Activated T-cell treated with anti-CD3 and anti-CD28 coated beads, Interleukin-2, amount 50 U/mL, for 72 hours (primary cell): ENCODE measurements at places on chromosomes 16 and 17.

DNA sequence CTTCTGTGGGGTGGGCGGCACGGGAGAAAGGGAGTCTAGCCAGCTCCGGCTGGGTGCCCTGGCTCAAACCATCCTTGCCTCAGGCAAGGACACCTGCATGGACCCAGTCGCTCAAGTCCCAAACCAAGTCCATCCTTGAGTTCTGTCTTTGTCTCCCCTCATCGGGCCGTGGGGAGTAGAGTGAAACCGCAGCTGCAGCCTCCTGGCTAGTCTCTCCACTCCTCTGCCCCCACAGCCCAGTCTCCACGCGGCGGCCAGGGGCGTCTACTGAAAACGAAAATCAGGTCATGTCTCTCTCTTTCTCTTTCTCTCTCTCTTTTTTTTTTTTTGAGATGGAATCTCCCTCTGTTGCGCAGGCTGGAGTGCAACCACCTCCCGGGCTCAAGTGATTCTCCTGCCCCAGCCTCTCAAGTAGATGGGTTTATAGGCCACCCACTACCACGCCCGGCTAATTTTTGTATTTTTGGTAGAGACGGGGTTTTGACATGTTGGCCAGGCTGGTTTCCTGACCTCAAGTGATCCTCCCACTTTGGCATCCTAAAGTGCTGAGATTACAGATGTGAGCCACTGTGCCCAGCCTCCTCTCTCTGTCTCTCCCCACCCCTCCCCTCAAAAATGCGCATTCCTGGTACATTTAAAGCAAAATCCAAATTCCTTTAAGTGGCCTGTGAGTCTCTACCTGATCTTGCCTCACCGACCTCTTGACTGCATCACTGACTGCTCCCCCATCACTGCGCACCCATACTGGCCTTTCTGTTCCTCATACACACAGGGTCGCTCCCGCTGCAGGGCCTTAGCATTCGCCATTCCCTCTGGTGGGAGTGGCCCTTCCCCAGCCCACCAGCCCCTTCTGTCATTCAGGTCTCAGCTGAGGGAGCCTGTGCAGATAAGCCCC, 17.7 kb upstream of the RMI2 start:
- peak; percentile 51 for DNase-seq

- DNase-seq: no peak
Observed at GRCh38 chr17:19243838-19244237, 6.7 kb downstream of the EPN2 start.

DNA sequence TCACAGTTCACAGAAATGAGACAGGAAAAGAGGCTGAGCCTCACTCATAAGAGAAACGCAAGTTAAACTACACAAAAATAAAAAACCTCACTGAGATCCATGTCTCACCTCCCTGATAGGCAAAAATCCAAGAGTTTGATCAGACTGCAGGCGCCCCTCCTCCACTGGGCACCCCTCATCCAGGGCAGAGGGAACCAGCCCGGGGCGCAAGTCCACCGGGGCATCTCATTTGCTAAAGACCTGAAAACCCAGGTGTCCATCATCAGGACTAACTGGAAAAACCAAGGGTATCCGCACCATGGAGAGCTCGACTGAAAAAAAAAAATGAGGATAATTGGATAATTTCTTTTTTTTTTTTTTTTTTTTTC, 2.6 kb downstream of the HBZ start:
- DNase-seq: no peak

DNA sequence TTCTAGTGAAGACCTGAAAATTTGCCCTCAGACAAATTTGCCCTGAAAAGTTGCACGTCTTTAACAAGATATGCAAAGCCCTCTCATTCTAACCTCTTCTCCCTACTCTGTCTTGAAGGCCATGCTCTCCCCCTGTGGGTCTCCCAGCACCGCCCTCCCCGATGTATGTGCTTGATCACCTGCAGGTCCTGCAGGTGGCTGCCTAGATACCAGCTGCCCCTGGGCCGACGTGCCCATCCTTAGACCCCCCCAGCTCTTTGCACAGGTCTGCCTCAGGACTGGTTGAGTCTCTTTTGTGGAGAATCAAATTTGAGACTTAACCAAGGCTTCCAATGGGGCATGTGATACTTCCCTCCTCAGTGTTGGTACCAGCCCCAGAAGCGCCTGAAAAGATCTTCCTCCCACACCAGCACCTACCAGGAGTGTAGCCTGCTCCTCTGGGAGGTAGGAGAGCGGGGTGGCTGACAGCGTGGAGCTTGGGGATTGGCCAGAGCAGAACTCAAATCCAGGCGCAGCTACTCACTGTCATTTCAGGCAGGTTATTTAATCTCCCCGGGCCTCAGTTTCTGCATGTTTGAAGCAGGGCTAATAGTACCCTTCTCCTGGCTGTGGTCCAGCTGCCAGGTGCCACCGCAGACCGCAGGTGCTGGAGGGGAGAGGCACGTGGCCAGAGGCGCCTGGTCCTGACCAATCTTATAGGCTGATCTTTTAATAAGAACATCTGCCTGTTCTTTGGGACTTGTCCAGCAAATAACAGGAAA, 4.5 kb upstream of the MRPL38 start:
- no peak for DNase-seq

DNA sequence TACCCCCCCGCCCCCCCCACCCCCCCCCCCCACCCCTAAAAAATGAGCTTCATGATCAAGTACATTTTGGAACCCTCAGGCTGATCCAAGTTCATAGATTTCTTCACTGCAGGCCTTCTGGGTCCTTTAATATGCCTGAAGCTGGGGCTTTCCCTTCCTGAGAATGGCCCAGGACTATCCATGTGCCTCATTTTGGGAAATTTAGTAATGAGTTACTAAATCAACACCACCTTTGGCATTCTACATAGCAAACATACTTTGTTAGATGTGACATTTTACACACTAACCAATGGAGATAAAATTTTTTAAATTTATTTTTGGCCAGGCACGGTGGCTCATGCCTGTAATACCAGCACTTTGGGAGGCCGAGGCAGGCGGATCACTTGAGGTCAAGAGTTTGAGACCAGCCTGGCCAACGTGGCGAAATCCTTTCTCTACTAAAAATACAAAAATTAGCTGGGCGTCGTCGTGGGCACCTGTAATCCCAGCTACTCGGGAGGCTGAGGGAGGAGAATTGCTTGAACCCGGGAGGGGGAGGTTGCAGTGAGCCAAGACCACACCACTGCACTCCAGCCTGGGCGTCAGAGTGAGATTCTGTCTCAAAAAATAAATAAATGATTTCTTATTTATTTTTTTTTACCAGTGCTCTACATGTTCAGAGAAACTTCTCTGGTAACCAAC, 14.0 kb downstream of the HERPUD1 start:
- DNase-seq: no peak

- DNase-seq: no peak
Observed at GRCh38 chr17:40645291-40645690, 2.3 kb downstream of the SMARCE1 start.

DNA sequence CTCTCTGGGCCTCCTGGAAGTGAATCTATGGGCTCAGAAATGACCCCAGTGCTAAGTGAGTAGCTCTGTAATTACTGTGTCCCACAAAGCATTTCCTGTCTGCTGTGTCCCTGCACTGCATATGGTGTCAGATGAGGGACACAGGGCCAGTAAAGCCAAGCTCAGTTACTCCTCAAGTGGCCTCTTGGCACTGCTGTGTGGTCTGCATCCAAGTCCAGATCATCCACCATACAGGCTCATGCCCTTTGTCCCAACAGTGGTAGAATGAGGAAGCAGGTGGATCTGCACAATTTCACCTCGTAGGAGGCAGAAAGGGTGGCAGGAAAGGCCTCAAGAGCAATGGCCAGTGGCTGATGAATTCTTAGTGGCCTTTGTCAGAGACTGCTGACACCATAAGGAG, 146.8 kb downstream of the SOX9 start:
- no peak for DNase-seq

- DNase-seq: no peak
Observed at GRCh38 chr16:4561596-4561995, 5.5 kb downstream of the C16orf96 start.

DNA sequence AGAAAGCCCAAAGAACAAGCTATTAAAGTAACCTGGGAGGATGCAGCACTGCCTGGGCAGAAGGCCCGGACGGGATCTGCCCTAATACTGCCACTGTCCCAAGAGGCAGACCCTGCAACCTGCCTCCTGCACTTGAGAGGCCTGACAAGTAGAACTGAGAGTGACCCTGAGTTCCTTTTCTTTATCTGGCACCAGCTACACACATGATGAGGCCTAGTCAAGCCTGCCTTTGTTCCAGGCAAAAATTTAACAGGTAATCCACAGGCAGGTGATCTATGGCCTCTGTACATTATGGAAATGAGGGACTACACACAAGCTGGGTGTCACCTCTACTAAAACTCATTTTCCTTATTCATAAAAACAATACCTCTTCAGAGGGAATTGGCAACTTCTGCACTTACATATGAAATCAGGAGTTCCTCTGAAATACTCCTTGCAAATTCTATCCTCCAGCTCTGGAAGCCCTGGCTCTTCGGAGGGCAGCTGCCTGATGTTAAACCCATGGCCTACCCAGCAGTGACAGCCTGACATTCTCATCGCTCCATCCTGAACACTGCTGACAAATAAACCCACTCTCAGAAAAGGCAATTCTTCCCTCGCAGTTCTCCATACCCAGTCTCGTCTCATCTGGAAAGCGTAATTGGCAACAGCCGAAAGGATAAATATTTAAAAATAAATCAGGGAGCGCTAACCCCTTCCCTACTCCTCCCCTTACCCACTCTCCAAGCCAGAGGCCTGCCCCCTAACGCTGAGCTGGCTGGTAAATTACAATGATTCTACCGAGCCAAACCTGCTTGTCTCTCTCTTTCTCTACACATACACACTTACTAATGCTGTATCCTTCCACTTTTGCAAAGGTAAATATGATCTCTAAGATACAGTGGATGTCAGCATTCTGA, 2.5 kb upstream of the ZFHX3 start:
- DNase-seq: no peak

- no peak for DNase-seq
Observed at GRCh38 chr16:49280105-49280741, 1.4 kb downstream of the CBLN1 start.

GRCh38 chr16:66365651-66366050, 840 bp upstream of the CDH5 start:
- no peak for DNase-seq

DNA sequence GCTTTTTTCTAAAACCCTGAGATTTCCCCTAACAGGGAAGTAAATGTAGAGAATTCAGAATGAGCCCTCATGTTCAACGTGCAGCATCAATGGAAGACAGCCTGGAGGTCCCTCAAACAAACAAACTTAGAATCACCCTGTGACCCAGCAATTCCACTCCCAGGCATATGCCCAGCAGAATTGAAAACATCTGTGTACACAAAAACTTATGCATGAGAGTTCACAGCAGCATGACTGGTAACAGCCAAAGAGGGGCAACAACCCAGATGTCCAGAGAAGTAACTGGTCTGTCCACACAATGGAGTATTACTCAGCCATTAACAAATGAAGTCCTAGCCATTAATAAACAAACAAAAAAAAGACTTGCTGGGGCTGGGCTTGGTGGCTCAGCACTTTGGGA, 252.7 kb downstream of the PARN start:
- no peak for DNase-seq

DNA sequence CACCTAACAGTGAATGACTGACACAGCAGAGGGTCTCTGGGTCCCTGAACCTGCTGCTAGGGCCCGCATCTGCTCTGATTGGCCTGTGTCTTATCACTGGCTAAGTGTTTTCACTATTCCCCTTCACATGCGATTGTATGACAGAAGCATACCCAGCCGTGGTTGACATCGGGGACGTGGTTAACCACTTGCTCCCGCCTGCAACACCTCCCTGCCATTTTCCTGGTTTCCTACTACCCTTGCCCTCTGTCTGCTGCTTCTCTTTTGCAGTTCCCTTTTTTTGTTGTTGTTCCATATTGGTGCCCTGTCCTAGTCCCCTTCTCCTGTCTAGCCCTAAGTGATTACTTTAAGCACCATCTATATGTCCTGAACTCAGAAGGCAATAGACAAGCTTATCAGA, 177.0 kb downstream of the RGS9 start:
- no peak for DNase-seq

DNA sequence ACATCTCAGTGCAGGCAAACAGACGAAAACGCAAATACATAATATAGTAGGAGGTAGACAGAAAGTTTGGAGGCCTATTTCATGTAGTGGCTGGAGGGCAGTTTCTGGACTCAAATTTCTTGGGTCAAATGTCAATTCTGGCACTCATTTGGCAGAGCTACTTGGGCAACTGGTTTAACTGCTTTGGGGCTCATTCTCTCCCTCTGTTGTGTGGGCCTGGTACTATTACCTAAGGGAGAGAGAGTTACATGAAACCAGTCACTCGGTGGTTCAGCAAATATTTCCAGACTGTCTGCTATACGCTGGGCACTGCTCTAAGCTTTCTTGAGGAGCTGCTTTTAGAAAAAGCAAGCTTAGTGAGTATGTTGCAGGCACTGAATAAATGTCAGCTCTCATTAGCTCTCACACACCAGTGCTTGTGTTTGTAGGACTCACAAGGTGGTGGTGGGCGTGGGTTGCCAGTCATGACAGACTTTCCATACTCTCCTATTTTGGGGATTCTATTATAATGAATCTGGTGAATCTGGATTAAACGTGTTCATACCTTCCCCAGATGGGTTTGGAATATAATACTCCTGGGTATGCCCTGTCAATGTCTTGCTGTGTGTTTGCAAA, 1.8 kb upstream of the SHISA9 start:
- DNase-seq: no peak

DNA sequence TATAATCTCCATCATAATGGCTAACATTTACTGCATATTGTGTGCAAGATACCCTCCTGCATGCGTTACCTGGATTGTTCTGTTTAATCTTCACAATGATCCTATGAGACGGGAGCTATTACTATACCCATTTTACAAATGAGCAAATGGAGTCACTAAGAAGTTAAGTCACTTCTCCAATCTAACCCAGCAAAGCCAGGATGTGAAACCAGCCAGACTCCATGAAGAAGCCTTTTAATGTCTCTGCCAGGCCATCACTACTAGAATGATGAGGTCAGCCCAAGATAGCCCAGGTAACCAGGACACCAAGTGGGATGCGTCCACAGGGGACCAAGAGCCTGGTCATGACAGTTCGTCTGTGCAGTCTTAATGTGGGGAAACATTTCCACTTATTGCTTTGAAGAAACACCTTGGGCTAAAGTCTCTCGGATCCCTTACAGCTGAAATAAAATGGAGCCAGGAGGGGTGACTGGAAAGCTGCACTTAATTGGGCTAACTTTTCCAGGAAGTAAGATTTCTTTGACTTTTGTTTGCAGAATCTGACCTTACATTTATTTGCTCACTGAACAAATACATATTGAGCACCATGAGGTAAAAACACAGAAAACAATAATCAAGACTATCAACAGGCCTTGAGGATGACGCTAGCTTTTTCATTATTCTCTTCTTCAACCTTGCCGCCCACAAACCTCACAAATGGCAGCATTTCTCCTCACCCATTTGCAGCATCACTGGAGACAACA, 926 bp upstream of the SHCBP1 start:
- no peak for DNase-seq
